Activated T-helper 1 cell treated with anti-CD3 and anti-CD28 coated beads, Interleukin-12 subunit alpha, Interleukin-12 subunit beta, Interleukin-2, Interleukin-4 antibody, amounts not matched to agents 30 ng/mL and 10 ng/mL and 1 ng/mL, durations not matched to agents 14 hours and 24 hours and 36 hours (primary cell): ENCODE measurements at places on chromosomes 6 and 20. TPM values are rescaled to one million over a fixed set of nuclear protein-coding genes. Genes with fewer than 3 reads are reported as not detected.

The GNAS gene
- total RNA-seq: 498 and 505 TPM in 2 replicates

The COX4I2 gene
- total RNA-seq: not detected in 2 replicates

The TAF4 gene
- total RNA-seq: 26.3 and 28.3 TPM in 2 replicates

The PBOV1 gene
- total RNA-seq: not detected in 2 replicates

The ANKRD6 gene
- total RNA-seq: 1.3 and 2.3 TPM in 2 replicates

The COL9A1 gene
- not detected in 2 replicates for total RNA-seq

The C6orf141 gene
- total RNA-seq: not detected in 2 replicates
